SW480 (cell line): ENCODE measurements at places on chromosomes 4 and X.

- DNase-seq: no peak
These were observed 236.7 kb downstream of the PRDM5 start for GRCh38 chr4:120685756-120686278.

DNA sequence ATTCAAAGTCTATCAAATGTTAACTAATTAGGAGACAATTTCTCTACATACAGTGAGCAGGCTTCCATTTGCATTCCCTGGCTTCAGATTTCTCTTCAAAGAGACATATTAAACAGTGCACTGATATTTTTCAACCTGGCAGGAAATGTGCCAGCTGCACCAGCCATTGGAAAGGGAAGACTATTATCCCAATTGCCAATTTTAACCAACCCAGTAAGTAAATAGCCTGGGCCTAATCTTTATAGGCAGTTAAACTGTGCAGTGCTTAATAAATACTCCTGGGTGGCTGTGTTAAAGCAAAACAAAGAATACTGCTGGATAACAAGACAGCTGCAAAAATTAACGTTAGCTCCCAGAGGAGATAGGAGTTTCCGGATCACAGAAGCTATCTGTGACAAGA is 111.9 kb upstream of the GALNT7 start:
- DNase-seq: no peak

DNA sequence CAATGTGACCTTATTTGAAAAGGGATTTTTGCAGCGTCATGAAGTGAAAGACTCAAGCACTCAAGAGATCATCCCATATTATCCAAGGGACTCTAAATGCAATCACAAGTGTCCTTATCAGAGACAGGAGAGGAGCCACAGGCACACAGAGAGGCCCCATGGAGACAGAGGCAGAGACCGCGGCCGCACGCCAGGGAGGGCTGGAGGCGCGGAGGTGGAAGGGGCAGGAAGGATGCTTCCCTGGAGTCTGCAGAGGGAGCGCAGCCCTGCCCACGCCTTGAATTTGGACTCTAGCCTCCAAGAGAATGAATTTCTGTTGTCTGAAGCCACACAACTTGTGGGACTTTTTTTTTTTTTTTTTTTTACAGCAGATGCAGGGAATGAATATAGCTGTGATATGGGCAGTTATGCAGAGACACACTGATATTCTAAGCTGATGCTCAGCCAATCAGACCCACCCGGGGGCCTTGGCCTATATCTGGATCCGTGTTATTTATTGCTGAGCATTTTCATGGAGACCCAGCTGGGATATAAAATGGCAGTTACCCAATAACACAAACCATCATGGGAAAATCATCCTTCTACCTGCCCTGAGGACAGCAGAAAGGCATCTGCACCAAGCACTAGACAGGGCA is 244.8 kb upstream of the PSAPL1 start:
- no peak for DNase-seq

DNA sequence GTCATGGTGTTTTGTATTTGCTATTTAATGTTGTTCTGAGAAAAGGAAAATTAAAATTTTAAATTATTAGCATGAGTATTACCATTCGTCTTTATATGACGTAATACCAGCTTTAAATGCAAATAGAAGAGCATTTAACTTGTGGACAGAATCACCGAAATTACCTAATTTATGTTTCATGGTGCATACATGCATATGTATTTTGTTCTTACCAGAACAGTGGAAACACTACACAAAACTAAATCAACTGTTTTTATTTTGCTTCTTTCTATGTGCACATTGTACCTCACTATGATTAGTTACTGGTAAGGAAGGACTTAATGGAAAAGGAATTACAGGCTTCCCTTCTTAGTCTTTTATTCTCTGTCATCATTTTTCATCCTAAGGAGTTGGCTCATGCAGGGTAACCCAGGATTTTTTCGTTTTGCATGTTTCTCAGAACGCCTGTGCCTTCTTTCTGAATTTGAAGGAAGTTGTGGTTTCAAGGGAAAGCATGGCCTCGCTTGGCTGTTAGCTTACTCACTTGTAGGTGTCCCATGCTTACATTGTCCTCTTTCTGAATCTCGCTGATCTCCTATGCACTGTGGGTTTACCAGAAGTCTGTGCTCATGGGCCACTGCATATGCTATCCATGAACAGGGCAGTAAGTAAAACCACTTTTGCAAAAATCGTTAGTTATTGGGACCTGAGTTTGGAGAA is 300.0 kb upstream of the PUDP start:
- DNase-seq: no peak

DNA sequence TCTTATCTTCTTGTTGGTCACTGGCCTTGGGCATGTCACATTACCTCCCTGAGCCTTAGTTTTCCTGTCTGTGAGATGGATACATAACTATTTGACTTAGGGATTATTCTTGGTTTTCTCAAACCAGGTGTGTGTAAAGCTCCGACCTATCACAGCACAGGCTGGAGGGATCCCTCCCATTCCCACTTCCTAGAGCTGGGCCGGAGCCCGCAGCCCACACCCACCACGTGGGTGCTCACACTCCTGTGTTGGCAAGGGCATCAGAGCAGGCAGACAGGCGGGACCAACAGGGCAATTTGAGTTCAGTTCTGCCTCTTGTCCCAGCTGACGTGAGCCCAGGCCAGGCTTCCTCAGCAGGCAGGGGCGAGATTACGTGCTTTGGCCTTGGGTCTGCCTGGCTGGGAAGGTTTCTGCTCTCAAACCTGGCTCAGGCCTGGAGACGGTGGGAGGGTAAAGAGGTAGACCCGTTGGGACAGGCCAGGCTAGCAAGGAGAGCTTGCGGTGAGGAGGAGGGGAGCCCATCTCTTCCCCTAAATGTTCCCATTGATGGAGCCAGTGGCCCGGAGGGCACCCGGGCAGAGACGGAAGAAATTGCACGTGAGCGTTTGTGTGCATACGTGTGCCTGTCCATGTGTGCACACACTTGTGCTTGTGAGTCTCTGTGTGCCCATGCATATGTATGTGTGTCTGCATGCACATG is 734 bp upstream of the SH3TC1 start:
- peak; percentile 42 for DNase-seq

- no peak for DNase-seq
These were observed 13.2 kb downstream of the TRIM2 start for GRCh38 chr4:153217440-153217839.

- DNase-seq: no peak
These were observed 110.4 kb upstream of the LDB2 start for GRCh38 chr4:17008834-17009345.

DNA sequence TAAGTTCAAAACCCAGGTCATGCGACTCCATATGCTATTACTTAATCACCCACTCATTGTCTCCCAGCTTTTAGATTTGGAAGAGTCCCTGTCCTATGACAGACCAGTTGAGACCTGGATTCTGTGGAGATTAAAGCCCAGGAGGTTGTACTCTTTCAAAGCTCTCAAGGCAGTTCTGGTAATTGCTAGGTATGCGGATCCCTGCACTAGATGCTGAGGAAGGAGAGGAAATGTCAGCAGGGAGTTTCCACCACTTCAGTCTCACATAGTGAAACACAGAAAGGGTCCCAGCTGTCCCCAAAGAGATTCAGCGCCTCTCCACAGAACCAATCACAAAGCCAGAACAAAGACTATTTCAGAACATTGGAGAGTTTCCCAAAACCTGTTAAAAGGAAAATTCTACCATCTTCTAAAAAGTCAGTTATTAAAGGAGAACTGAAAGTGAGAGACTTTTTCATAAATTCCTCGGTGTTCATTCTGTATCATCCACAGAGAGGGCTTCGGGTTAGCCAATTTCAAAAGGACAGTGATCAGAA is 53.4 kb downstream of the IRF2 start:
- DNase-seq: no peak

- no peak for DNase-seq
These were observed 61.7 kb upstream of the PRSS48 start for GRCh38 chr4:151215295-151215694.

GRCh38 chrX:134542485-134542884 is 82.5 kb downstream of the HPRT1 start:
- DNase-seq: peak; percentile 75

DNA sequence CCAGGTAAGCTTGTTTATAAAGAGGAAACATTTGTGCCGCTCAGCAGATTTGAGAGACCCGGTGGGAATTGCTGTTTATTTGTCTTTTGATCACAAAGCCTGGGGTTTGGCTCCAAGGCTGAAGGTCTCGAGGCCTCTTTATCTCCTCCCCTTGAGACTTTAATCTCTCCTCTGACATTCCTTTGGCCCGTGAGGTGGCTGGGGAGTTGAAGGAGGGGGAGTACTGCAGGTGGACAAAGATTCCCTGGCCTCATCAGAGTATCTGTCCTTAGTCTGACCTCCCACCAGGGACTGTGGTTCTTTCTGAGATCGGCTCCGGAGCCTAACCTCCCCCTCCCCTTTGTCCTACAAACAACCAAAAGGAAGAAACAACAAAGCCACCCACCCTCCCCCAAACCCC is 216.5 kb downstream of the MID1IP1 start:
- no peak for DNase-seq

DNA sequence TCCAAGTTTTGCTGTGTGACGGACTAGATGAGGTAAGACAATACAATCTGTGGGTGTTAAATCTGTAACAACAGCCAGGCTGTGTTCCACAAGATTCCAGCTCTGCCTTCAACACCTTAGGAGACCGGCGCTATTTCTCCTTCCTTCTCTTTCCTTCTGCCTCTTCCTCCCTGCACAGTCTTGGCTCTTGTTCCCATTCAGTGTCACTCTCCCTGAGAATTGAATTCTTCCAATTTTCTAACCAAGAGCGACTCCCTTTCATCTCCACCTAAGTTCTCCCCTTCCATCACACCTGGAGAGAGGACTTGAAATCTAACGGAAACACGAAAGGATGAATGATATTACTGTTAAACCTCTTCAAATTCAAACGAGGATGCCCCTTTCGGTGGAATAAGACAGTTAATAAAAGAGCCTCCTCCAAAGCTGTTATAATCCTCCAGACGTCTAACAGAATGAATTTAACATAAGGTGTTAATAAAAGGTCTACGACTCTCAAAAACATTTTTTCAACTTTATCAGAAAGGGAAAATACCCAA is 2.7 kb downstream of the EPHA5 start:
- no peak for DNase-seq

DNA sequence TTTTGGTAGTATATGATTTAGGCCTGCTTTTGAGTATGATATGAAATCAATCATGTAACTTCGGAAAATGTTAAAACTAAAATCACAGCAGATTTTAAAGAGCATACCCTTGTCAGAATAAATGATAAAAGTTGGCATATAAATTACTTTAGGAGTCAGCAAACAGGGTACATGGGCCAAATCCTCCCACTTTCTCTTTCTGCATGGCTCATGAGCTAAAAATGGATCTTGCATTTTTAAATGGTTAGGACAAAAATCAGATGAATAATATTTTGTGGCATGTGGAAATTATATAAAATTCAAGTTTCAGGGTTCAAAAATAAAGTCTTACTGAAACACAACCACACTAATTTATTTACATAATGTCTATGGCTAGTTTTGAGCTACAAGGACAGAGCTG is 214.9 kb downstream of the GASK1B start:
- no peak for DNase-seq

DNA sequence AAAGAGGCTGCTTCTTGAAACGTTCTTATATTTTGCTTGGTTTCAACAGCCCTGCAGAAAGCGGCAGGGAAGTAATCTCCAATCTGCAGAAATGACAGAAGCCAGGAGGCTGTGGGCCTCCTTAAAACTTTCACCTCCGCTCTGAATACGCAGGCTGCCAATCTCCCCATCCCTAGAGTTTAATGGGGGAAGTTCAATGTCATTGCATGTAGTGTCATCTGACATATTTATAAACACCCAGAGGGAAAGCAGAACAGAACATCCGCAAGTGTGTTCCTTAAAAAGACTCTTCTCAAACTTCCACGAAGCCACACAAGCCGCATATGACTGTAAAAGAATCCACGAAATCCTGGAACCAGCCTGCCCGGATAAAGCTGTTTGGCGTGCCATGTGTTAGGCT is 148.8 kb upstream of the TBL1X start:
- no peak for DNase-seq

- DNase-seq: peak; percentile 20
These were observed 35.7 kb upstream of the FAM241A start for GRCh38 chr4:112109360-112110058.

GRCh38 chr4:94892051-94892450 is 134.3 kb downstream of the BMPR1B start:
- peak; percentile 2 for DNase-seq

GRCh38 chr4:153521999-153522801 is 56.0 kb downstream of the TMEM131L start:
- DNase-seq: no peak

- DNase-seq: no peak
These were observed 6.9 kb downstream of the KLHL8 start for GRCh38 chr4:87213421-87214075.

DNA sequence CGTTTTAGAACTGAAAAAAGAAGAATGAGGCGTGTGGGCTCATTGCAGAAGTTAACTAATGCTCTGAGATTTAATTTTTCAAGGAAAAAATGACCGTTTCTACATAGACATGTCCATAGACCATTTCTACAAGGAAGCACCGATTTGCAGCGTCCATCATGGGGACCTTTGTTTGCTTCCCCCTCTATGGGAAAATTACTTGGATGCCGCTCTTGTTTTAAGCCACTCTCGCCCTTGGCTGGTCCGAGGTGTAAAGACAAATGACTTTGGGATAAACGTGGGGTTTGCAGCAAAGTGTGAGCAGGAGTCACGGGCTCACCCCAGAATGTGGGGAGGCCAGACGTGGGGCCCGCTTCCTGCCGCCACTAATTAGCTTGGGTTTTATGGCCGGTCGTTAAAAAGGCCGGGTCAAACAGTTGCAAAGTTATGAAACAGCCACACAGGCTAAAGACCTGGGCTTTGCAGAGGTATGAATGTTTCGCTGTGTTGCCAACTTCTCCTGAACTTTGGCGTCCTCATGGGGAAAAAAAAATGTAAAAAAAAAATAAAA is 235.9 kb downstream of the SHOX start:
- DNase-seq: no peak

GRCh38 chrX:55750256-55750655 is 32.7 kb downstream of the RRAGB start:
- DNase-seq: no peak

DNA sequence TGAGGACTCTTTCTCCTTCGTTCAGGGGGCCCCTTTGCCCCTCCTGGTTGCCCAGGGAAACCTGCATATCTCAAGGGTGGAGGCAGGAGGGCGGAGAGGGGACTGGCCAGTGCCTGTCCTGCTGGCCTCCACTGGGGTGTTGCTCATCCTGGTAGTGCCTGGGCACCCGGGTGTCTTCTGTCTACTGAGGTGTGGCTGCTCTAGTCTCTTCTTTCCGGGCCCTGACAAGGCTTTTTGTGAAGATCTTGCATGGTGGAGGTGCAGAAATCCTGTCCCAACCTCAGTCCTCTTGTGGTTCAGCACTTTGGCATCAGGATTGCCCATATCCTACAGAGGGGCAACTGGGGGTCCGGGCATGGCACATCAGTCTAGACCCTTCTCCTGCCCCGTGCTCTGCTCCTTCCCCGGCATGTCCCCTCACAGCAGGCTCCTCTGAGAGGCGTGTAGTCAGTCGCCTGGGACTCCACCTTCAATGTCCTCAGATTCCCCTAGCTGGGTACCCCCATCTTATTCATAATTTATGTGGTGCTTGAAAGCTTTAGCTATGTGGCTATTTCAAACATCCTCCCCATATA is 1.9 kb downstream of the CCDC110 start:
- no peak for DNase-seq

GRCh38 chr4:165150545-165150944 is 37.9 kb upstream of the TMEM192 start:
- DNase-seq: no peak
